ENCODE measurements at places on chromosomes 7 and 10. TPM values are rescaled to one million over a fixed set of nuclear protein-coding genes. Genes with fewer than 3 reads are reported as not detected.

Gene CCL24
- not detected for total RNA-seq

Gene FAM25C
- total RNA-seq = not detected

Gene PNLIP
- not detected for total RNA-seq

Gene CDK14
- 1.2 TPM for total RNA-seq

Gene NACAD
- 0.78 TPM for total RNA-seq

Gene TRIL
- not detected for total RNA-seq

Gene OR2A12
- not detected for total RNA-seq

Gene FAM25A
- not detected for total RNA-seq

Gene GBX1
- total RNA-seq = not detected

Gene CAMK2B
- total RNA-seq = not detected

Gene HELLS
- total RNA-seq = 10.2 TPM

DNA sequence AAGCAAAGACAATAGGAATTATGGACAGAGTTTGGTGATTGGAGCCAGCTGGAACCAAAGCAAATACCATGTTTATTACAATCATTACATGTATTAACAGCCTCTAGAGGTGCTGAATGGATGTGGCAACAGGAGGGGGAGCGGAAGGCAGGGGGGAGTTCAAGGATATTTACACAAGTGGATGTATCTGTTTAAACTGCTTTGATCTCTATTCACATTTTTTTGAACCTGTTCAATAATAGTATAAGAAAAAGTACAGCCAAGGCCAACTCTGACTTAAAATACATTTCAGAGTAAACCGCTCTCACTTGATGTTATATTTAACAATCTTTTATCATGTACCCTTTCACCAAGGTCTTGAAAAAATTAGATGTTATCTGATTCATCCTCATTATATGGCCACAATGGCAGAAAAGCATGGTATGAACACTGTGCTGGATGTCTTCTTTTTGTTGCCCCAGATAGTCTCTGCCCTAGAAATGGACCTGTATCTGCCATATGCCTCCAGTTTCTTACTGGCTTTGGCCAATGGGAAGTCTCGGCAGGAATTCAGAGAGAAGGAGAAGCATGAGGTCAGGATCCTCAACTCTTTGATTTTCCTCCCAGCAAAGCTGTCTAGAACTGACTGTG, 88.2 kb upstream of the FAM133B start:
- no peak overlapping the region for H3K4me3 ChIP-seq
- no peaks in the 10 kb centered on the region for H3K27me3 ChIP-seq
- no peak overlapping the region for H3K27ac ChIP-seq
- DNase-seq = no peak
- peaks cover 11% of the 10 kb centered on the region for H3K4me1 ChIP-seq

DNA sequence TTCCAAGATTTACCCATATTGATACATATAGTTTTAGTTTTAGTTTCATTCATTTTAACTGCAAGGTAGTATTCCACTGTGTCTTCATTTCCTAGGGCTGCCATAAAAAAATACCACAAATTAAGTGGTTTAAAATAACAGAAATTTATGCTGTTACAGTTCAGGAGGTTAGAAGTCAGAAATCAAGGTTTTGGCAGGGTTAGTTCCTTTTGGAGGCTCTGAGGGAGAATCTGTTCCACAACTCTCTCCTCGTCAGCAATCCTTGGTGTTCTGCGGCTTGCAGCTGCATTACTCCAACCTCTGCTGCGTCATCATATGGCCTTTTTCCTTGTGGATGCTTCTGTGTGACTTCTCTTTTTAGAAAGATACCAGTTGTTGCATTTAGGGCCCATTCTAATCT, 176.2 kb downstream of the DNAJC1 start:
- no peaks in the 10 kb centered on the region for H3K27me3 ChIP-seq
- no peaks in the 10 kb centered on the region for H3K36me3 ChIP-seq
- H3K4me1 ChIP-seq = no peaks in the 10 kb centered on the region
- H3K4me3 ChIP-seq = no peak overlapping the region
- H3K27ac ChIP-seq = no peak overlapping the region

DNA sequence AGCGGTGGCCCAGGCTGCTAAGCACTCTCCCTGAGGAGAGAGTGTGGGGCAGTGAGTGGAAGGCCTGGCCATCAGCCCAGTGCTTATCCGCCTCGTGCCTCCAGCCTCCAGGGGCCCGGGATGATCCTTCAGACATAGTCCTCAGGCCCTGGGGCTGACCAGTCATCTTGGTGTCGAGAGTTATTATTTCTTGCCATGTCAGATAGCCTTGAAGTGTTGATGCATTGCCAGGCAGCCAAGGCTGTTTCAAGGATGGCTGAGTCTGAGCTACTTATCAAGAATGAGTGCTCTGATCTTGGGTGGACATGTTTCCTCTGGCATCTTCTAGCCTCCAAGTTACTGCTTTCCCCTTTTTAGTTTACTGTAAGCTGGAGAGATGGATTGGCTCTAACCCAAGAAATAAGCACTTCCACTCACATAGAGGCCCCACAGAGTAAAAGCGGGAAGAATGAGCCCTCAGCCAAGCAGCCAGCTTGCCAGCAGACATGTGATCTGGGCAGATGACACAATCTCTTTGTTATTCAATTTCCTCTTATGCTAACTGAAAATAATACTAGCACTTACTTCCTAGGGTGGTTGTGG, 136.5 kb upstream of the NAMPT start:
- H3K4me1 ChIP-seq = peaks cover 9% of the 10 kb centered on the region
- H3K27me3 ChIP-seq = no peaks in the 10 kb centered on the region
- H3K27ac ChIP-seq = no peak overlapping the region
- no peak for DNase-seq
- H3K36me3 ChIP-seq = no peaks in the 10 kb centered on the region

GRCh38 chr7:158237672-158238335, 349.8 kb downstream of the PTPRN2 start:
- no peak for DNase-seq
- no peak overlapping the region for H3K27ac ChIP-seq
- no peaks in the 10 kb centered on the region for H3K27me3 ChIP-seq
- no peaks in the 10 kb centered on the region for H3K36me3 ChIP-seq
- H3K4me1 ChIP-seq = no peaks in the 10 kb centered on the region

GRCh38 chr10:52740913-52741675, 31.5 kb downstream of the MBL2 start:
- no peaks in the 10 kb centered on the region for H3K36me3 ChIP-seq
- H3K4me3 ChIP-seq = no peak overlapping the region
- peak; percentile 24 for DNase-seq
- H3K4me1 ChIP-seq = no peaks in the 10 kb centered on the region

GRCh38 chr10:76433161-76434005, 1002.0 kb downstream of the LRMDA start:
- no peak overlapping the region for H3K27ac ChIP-seq
- H3K27me3 ChIP-seq = no peaks in the 10 kb centered on the region
- H3K4me1 ChIP-seq = no peaks in the 10 kb centered on the region

DNA sequence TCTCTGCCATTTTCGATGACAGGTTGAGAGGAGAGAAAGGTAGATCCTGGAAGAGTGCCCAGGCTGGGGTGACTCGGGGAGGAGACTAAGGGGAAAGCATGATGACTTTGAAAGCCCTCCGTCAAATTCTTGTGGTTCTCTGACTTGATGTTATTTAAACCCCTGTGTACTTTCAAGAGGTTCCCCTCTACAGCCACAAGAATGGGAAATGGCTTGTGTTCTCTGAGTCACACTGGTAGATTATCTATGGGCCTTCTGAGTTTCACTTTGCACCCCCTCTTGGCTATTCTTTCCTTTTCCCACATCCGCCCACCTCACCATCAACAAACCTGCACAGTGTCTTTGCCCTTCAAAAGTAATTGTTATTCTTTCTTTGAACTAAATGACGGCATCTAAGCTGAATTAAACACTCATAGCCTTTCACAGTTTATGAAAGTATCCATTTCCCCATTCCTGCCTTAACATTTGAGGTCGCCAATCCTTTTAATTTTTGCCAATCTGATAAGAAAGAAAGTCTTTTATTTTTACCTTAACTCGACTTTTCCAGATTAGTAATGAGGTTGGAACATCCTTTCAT, 24.1 kb downstream of the PRF1 start:
- no peaks in the 10 kb centered on the region for H3K36me3 ChIP-seq
- no peaks in the 10 kb centered on the region for H3K27me3 ChIP-seq
- no peak overlapping the region for H3K4me3 ChIP-seq
- peak overlapping the region; percentile 16 for H3K27ac ChIP-seq
- peaks cover 61% of the 10 kb centered on the region for H3K4me1 ChIP-seq

DNA sequence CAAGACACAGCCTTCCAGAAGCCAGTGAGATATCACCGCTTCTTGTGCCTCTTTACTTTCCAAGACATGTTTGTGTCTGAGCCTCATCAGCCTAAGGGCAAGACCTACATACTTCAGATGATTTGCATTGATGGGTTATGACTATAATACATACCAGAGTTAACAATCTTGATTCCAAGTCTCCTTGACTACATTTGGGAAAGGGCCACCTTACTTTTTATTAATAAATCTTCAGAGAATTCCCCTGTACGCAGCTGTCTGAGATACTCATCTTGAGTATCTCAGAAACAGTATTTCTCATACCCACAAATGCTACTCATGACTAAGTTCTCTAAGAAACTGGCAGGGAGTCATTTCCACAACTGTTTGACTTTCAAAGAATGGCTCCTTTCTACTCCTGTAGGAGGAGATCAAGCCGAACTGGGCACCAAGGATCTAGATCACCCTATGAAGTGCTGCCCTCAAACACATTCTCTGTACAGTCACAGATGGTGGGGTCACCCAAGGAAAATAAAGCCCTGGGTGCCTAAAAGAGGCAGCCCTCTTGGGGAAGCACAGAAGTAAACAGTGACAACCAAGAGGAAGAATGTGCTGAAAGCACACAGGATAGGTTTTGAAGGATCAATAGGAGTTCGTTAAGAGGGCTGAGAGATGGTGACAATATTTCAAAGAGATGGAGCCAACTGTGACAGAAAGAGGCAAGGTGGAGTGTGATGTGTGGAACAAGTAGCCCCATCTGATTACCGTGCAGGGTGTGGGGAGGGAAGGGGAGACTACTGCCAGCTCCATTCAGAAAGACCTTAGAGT, 138.9 kb downstream of the JAZF1 start:
- DNase-seq = no peak
- H3K4me1 ChIP-seq = no peaks in the 10 kb centered on the region
- H3K4me3 ChIP-seq = no peak overlapping the region
- no peaks in the 10 kb centered on the region for H3K36me3 ChIP-seq
- H3K27ac ChIP-seq = no peak overlapping the region

DNA sequence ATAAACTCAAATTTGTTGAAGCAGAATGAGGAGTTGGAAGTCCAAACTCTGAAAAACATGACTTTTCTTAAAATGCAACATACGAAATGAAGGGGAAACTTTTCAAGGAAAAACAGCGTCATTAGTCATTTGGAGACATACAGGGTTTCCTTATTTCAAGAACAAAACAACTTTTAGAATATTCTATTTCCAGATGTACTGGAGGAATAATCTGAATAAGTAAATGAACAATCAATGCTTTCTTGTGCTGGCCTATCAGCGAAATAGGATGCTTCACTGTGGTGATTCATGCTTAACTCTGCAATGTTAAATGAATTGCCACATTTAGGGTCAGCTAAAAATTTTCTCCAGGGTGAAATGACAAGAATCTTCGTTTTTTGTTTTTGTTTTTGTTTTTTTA, 114.3 kb downstream of the SEMA3C start:
- H3K27ac ChIP-seq = no peak overlapping the region

- no peak overlapping the region for H3K4me3 ChIP-seq
- H3K4me1 ChIP-seq = peaks cover 6% of the 10 kb centered on the region
- DNase-seq = peak; percentile 55
Measured at GRCh38 chr10:132836832-132837540, 51.0 kb upstream of the NKX6-2 start.

- no peaks in the 10 kb centered on the region for H3K27me3 ChIP-seq
- H3K4me3 ChIP-seq = no peak overlapping the region
- peak overlapping the region; percentile 92 for H3K27ac ChIP-seq
- H3K4me1 ChIP-seq = peaks cover 74% of the 10 kb centered on the region
- peak; percentile 87 for DNase-seq
Measured at GRCh38 chr10:110860576-110861241, 11.0 kb upstream of the PDCD4 start.

GRCh38 chr7:131957338-131958020, 401.1 kb upstream of the PODXL start:
- H3K4me3 ChIP-seq = no peak overlapping the region
- no peaks in the 10 kb centered on the region for H3K4me1 ChIP-seq
- H3K36me3 ChIP-seq = no peaks in the 10 kb centered on the region
- H3K27me3 ChIP-seq = no peaks in the 10 kb centered on the region

- H3K4me1 ChIP-seq = no peaks in the 10 kb centered on the region
- H3K36me3 ChIP-seq = no peaks in the 10 kb centered on the region
- H3K27ac ChIP-seq = no peak overlapping the region
- no peak overlapping the region for H3K4me3 ChIP-seq
- DNase-seq = peak; percentile 34
Measured at GRCh38 chr7:135710417-135711138, 17.4 kb downstream of the SLC13A4 start.

- no peak for DNase-seq
- no peaks in the 10 kb centered on the region for H3K4me1 ChIP-seq
- no peak overlapping the region for H3K27ac ChIP-seq
- no peak overlapping the region for H3K4me3 ChIP-seq
- H3K36me3 ChIP-seq = no peaks in the 10 kb centered on the region
- no peaks in the 10 kb centered on the region for H3K27me3 ChIP-seq
Measured at GRCh38 chr7:11579141-11579540, 252.9 kb downstream of the THSD7A start.

Data from natural killer cell (primary cell).